ENCODE measurements at places on chromosomes 11 and 22.
A peak's percentile ranks its signal among the peaks of the same experiment; 100 is the strongest.

- no peak for DNase-seq
These were observed 81.3 kb downstream of the KIRREL3 start for GRCh38 chr11:126919147-126919823.

GRCh38 chr11:58730507-58731089 is 1.1 kb downstream of the GLYAT start:
- DNase-seq: no peak

DNA sequence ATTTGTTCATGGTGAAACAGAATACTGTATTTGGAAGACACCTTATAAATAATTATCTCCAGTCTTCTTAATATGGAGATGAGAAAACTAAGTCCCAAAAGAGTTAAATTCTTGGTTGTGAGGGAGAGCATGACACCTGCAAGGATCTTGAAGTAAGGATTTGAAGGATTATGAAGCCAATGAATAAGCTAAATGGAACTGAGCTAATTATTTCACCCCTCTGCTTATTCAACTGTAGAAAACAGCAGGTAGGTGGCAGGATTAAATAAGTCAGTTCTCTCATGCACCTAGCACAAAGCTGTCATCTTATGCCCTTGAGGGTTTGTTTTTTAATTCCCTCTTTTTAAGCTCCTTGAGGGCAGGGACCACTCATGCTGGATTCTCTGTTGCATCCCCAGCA is 457.3 kb downstream of the ETS1 start:
- no peak for DNase-seq

DNA sequence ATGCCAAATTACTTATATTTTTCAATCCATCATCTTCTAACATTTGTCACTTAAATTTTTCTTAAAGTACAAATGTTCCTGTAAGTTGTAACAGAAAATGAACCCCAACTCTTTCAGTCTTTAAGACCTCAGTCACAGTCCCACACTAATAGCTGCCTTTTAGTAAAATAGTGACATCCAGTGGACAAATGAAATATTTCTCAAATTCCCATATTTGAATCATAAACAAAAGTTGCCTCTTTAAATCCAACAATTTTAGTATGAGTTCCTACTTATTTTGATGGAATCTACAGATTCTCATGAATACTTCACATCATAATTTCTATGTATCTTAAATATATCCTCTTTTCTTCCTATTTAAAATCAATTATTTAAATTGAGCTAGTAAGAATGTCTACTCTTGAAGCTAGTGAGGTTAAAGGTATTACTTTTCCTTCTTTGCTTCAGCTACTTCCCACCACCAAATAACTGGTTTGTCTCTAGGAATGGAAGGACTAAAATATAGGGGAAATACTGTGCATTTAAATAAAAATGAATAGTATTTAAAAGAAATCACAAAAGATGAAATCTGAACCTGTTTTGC is 9.2 kb downstream of the LIN7C start:
- no peak for DNase-seq

- DNase-seq: no peak
These were observed 43.2 kb upstream of the RDX start for GRCh38 chr11:110339456-110340250.

- no peak for DNase-seq
These were observed 17.4 kb downstream of the LMO2 start for GRCh38 chr11:33874433-33874832.

- DNase-seq: no peak
These were observed 96.1 kb downstream of the MICAL2 start for GRCh38 chr11:12206529-12206928.

DNA sequence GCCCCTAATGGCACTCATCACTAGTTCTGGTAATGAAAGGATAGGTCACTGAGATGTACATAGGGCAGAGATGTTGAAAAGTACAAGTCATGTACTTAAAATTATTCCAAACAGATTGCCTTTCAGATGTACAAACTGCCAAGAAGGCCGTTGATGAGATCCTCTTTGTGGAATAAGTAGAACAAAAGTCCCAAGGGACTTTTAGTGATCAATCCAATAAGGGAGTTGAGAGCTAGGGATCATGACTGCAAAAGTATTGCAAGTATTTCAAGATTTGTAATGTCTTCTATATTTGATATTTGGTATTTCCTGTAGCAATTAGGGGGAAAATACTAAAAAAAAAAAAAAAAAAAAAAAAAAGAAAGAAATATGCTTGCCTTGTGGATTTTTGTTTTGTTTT is 82.2 kb downstream of the ATG16L2 start:
- DNase-seq: no peak

GRCh38 chr11:92667486-92668152 is 301.8 kb upstream of the MTNR1B start:
- no peak for DNase-seq

- peak; percentile 43 for DNase-seq
These were observed 93.6 kb upstream of the CD44 start for GRCh38 chr11:35045236-35045820.

- no peak for DNase-seq
These were observed 1.2 kb upstream of the OLFML1 start for GRCh38 chr11:7484131-7484530.

GRCh38 chr11:79030448-79030847 is 410.4 kb downstream of the TENM4 start:
- DNase-seq: no peak

- DNase-seq: no peak
These were observed 18.7 kb downstream of the TRIM44 start for GRCh38 chr11:35681163-35681767.

GRCh38 chr22:20663137-20663828 is 110.6 kb upstream of the SERPIND1 start:
- no peak for DNase-seq

DNA sequence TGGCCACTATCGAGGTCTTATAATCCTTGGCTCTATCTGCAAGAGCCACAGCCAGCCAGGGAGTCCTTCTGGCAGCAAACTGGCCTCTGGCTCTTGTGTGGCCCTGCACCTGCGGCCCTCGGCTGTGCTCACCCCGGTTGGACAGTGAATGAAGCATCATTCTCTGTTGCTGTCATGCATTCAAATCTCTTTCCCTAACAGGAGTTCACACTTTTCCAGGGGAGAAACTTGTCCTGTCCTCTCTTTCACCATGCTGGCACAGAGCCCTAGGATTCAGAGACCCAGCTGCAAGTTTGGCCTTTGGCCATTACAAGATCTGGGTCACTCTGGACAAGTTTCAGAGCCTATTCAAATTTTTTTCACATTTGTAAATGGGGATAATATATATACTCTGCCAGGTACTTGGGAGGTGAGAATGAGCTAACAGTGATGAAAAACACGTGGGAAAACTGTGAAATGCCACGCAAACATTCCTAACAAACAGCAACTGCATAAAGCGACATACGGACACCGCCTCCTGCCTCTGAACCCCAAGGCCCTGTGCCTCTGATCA is 34.2 kb downstream of the TMEM184B start:
- no peak for DNase-seq

- no peak for DNase-seq
These were observed 129.1 kb downstream of the EHF start for GRCh38 chr11:34749666-34750659.

DNA sequence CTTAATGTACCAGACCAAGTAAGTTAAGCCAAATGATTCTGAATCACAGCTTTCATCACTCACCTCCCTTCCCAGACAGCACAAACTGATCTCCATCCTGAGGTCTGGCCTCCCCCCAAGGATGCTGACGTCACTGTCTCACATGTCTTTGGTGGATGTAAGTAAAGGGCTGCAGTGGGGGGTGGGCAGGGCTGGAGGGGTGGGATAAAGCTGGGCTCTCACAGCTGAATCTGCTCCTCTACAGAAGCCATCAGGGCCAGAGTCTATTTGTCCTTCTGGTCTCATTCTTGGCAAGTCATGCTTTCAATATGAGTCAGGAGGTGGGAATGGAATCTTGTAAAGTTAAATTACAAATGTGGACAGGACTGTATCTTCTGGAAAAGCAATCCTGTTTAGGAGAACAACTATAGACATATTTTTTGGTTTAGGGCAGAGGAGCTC is 32.7 kb downstream of the P4HA3 start:
- DNase-seq: no peak

DNA sequence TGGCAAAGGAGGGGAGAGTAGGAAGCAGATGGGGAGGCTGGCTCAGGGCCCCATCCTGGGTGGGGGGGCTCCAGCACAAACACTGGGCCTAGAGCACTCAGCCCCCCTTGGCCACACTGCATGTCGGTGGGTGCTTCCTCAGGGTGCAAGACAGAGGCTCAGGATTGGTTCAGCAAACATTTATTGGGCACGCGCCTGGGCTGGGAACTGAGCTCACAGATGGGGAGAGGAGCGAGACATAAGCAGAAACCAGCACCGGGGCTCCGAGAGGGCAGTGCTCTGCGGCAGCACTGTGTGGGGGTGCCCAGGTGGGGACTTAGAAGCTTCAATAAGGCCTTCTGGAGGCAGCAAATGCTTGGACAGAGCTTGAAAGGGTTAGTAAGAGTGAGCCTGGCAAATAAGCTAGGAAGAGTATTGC is 12.1 kb upstream of the EHD1 start:
- DNase-seq: no peak

- DNase-seq: no peak
These were observed 636 bp downstream of the KCNQ1OT1 start for GRCh38 chr11:2699185-2699530.

- DNase-seq: no peak
These were observed 4.4 kb downstream of the ASCL2 start for GRCh38 chr11:2265854-2266585.

DNA sequence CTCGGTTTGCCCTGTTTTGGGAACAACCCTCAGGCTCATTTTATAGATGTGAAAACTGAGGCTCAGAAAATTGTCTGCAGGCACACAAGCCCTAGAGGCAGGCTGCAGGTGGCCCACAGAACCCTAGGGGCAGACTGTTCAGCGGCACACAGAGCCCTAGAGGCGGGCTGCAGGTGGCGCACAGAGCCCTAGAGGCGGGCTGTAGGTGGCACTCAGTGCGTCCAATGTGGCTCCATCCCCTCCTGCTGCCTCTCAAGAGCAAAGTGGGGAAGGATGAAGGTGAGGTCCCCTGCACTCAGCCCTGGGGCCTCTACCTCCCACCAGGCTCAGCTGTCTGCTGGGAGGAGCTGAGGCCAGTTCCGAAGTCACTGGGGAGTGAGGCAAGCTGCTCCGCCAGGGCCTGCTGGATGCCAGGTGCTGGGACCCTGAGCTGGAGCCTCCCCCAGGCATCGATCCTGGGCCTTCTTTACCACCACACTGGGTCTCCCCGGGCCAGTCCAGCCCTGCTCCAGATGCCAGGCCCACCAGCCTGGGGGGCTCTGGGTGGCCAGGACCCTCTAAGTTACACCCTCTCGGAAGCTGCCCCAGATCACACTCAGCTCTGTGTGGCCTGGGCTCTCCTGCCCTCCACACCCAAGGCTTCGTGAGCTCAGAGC is 2.3 kb downstream of the ACY3 start:
- no peak for DNase-seq

- no peak for DNase-seq
These were observed 865.1 kb upstream of the CNTN5 start for GRCh38 chr11:98155696-98156095.

GRCh38 chr22:27857443-27857842 is 55.9 kb upstream of the MN1 start:
- DNase-seq: no peak

Measured in stimulated activated CD8-positive, alpha-beta memory T cell treated with anti-CD3 and anti-CD28 coated beads, Interleukin-12 subunit alpha, Interleukin-12 subunit beta, amount 100 ng/mL, for 4 hours (primary cell).